Upper lobe of left lung (tissue), 6 donors: ENCODE measurements at places on chromosomes 4 and X.
A peak's percentile ranks its signal among the peaks of the same experiment; 100 is the strongest.

GRCh38 chr4:96342790-96343455 lies 503.0 kb downstream of the PDHA2 start:
- no peak for DNase-seq

- no peak for DNase-seq
These were observed 32.8 kb upstream of the GLRB start for GRCh38 chr4:157043131-157043530.

DNA sequence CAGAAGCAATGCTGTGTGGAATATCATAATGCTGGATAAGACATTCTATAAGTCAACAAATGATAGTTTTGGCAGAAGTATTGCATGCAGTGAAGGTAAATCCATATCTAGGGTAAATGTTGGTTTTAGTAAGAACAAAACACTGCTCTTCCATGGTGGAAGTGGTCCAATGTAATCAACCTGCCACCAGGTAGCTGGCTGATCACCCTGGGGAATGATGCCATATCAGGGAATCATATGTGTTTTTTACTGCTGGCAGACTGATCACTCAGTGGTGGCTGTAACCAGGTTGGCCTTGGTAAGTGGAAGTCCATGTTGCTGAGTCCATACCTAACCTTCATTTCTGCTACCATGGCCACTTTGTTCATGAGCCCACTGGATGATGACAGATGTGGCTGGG lies 74.0 kb upstream of the CENPE start:
- DNase-seq: no peak

DNA sequence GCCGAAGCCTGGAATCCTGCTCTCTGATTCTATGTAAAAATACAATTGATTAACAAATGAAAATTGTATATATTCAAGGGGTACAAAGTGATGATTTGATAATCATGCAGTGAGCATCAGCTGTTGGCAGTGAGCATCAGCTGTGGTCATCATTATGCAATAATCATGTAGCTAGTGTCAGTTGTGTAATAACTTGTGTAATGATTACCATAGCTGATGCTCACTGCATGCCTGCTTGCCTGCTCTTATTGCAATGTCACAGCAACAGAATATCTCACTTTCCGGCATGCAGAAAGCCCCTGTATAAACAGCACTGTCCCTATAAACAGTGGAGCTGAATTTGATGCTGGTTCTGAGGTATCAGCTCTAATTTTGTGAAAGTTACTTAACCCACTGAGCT lies 46.8 kb downstream of the SULT1B1 start:
- peak; percentile 38 for DNase-seq

- DNase-seq: no peak
These were observed 208.2 kb downstream of the EVC2 start for GRCh38 chr4:5500165-5500564.

- no peak for DNase-seq
These were observed 219.4 kb upstream of the ZC4H2 start for GRCh38 chrX:65195621-65196020.

- no peak for DNase-seq
These were observed 215.8 kb upstream of the SFRP2 start for GRCh38 chr4:154004507-154005170.

DNA sequence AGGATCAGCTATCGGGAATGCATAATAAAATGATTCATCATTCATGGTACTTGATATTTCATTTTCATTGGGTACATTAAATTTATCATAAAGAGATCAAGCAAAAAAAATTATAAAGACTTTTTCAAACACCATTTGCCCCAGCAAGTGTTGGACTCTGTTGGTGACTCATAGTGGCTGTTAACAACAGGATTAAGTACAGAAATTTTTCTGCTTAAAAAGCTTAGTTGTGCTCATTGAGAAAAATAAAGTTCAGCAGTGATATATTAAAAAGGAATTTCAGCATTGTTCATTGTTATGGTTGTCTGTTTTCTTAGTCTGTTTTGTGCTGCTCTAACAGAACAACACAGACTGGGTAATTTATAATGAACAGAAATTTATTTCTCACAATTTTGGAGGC lies 86.2 kb upstream of the PCDH10 start:
- no peak for DNase-seq

DNA sequence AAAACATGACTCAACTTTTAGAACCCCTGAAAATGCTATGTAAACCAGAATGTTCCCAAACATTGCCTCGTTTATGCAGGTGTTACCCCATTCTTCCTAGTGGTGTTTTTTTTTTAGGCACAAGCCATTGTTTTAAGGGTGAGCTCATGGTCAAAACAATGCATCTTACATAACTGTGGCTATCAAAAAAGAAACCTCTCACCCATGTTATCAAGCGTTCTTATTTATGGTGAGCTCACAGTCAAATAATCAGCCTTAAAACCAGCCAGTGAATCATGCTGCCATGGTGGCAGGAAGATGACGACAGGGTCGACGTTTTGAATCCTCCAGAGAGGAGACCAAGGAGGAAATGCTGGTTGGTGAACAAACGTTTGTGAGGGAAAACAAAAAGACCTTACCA lies 195.2 kb downstream of the KDR start:
- DNase-seq: no peak

DNA sequence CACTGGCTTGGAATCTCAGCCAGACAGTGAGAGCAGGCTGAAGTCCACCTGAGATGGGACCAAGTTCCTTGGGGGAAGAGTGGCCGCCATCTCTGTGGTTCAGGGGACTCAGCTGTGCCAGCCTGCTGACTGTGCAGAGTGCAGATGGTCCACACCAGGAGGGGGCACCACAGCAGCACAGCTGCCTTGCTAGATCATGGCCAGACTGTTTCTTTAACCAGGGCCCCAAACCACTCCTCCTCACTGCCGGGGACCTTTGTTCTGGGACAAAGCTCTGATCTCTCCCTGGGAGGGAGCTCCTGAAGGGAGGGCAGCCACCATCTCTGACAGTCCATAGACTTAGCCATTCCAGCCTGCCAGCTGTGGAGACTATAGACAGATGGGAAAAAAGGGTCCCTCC lies 2189.6 kb downstream of the PCDH7 start:
- DNase-seq: no peak

DNA sequence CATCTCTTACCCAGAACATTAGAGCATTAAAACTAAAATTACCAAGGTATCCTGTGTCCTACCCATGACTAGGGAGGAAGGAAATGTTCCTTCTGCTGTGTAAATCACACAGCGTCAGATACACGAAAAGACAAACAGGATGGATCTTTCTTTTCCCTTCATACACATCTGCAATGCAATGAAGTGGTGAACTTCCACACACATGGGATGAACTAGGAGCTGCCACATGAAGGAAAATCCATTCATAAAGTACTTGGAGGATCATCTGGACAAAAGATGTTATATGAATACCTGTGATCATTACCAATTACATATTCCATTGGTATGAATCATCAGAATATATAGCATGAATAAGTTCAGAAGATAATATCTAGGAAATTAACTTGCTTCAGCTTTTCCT lies 46.2 kb downstream of the LDB2 start:
- no peak for DNase-seq

GRCh38 chr4:147108409-147108808 lies 162.7 kb upstream of the TTC29 start:
- DNase-seq: no peak

- DNase-seq: no peak
These were observed 16.8 kb upstream of the NAT8L start for GRCh38 chr4:2042204-2042946.

DNA sequence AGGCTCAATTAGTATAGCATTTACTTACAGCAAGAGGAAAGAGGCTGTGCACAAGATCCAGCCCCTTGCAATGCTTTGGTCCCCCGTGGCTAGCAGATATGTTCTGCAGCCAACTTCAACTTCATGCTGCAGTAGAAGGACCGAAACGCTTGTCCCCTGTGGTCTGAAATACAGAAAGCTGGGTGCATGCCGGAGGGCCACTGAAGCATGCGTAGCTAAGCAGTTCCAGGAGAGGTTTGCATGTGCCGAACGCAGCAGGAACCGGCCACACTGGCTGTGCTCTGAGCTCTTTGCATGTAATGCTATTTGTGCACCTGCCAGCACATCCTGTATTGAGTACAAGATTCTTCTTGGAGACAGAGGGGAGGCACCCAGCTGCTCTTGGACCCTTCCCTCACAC lies 35.8 kb upstream of the SHISA3 start:
- DNase-seq: no peak

GRCh38 chr4:30723201-30723955 lies 3.2 kb downstream of the PCDH7 start:
- DNase-seq: no peak

DNA sequence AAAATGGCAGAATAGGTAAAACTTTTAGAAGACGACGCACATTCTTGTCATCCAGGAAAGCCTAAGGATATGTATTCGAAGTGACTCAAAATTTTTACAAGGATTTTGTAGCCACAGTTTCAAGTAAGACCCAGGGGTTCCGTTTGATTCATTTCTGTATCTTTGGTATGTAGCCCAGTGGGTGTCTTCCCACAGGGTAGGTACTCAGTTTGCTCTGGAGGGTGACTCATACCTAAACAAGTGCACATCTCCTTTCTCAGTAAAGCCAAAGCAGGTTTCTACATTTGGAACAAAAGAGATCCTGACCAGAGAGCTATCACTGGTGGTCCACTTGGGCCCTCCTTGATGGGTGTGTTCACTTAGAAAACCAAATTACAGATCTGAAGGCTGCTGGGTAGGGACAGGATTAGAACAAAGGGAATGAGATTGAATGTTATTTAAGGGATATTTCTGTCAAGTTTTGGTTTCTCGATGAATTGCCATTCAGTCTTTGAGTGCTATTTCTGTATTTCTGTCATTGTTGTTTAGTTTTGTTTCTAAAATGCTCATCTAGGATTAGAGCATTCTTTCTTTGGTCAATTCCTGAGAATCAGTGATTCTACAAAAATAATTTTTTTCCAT lies 56.1 kb downstream of the PLS3 start:
- DNase-seq: no peak

DNA sequence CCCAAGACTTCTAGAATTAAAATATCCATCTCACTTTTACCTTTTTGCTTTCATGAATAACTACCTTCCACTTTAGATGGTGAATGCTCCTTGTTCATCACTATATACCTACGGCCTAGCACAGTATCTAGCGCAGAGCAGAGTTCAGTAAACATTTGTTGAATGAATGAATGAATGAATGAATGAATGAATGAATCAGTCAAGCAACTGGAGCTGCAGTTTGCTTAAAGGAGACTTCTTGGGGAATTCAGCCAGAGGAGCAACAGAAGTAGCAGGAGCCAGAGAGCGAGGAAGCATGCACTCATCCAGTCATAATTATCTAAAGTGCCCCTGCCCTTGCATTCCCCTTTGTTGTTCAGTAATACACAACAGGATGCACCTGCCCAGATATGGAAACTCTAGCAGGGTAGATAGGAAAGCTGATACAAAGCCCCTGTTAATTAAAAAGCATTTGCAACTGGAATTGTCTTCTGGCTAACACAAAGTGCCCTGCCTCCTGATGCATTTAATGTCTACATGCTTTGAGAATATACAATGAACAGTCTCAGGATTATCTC lies 103.0 kb upstream of the MBNL3 start:
- DNase-seq: no peak

- DNase-seq: no peak
These were observed 322.2 kb downstream of the GPAT3 start for GRCh38 chr4:83858131-83858530.

GRCh38 chr4:153458969-153459368 lies 7.2 kb upstream of the TMEM131L start:
- no peak for DNase-seq
